Gastrocnemius medialis (tissue), 4 donors: ENCODE measurements at places on chromosomes 5 and 9. TPM values are rescaled to one million over a fixed set of nuclear protein-coding genes. Genes with fewer than 3 reads are reported as not detected.

SH3GL2 gene
- total RNA-seq, result not detected

IFNA13 gene
- not detected for total RNA-seq

SHOC1 gene
- total RNA-seq, result not detected

FLT4 gene
- 4.7 TPM for total RNA-seq

SHC3 gene
- total RNA-seq, result 0.29 TPM

CORO2A gene
- total RNA-seq, result 0.29 TPM

GADD45G gene
- 84.6 TPM for total RNA-seq

C9 gene
- total RNA-seq, result not detected

PDZD2 gene
- total RNA-seq, result 5.3 TPM

DNLZ gene
- 50.8 TPM for total RNA-seq

CKS2 gene
- total RNA-seq, result 6.9 TPM

CCIN gene
- total RNA-seq, result not detected

DNA sequence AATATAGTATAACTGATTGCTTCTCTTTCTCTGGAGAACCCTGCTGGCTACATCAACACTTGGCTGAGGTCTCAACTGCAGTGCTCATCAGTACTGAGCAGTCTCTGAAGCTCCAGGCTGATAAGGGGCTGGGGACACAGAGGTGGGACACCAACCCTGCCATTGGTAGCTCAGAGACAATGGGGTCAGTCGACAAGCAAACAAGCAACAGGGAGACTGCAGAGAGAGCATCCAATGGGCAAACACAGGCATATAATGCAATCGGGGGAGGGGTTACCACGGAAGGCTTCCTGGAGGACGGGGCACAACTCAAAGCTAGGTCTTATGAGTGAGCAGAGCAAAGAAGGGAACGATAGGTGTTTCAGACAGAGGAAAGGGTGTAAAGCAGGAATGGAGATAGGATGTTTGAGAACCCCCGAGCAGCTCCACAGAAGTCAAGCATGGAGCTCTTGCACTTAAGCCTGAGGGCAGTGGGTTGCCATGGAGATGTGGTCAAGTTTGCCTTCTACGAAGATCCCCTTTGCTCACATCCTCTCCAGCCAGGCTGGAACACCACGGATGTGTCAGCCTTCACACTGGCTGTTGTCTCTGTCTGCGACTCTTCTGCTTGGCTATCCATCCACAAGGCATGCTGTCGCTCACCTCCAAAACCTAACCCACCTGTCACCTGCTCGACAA lies 21.5 kb upstream of the AKNA start:
- no peak for DNase-seq

GRCh38 chr5:112848116-112848811 lies 12.8 kb upstream of the SRP19 start:
- DNase-seq, result no peak

- DNase-seq, result no peak
Observed at GRCh38 chr5:16983022-16983639, 47.0 kb upstream of the MYO10 start.

DNA sequence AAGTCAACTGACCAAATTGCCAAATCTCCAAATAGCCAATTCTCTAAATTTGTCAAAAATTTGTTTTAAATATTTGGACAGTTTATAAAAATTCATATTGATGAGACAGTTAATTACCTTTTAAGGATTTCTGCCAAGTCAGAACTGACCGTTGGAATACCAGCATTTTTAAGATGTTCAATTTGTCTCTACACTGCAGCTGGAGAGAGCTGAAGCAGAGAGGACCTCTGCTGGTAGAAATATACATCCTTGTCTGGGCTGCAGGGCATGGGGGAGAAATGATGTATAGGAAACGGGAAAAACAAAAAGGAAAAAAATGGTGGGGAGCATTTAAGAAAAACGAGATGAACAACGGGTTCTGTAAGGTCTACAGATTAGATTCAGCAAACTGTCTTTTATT lies 16.8 kb downstream of the NR6A1 start:
- no peak for DNase-seq

- DNase-seq, result no peak
Observed at GRCh38 chr5:77367741-77368140, 124.4 kb downstream of the WDR41 start.

GRCh38 chr5:40066616-40067015 lies 613.1 kb upstream of the PTGER4 start:
- DNase-seq, result no peak

GRCh38 chr9:21744320-21744719 lies 58.1 kb upstream of the MTAP start:
- DNase-seq, result no peak

DNA sequence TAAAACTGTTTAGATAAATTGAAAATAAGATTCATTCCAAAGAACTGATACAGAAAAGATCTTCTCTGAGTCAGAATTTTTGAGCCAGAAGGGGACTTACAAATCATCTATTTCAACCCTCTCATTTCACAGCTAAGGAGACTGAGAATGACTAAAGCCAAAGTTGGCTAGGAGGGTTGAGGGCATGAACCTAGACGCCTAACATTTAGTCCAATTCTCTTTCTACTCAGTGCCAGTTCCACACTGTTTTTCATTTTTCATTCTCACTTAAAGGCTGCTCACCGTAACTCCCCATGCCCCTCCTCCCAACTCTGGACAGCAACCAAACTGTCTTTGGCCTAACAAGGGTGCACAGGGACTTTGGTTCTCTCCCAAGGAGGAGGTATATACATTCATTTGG lies 364.0 kb downstream of the NDUFS4 start:
- DNase-seq, result no peak

GRCh38 chr5:1336749-1337488 lies 8.0 kb downstream of the CLPTM1L start:
- DNase-seq, result no peak

DNA sequence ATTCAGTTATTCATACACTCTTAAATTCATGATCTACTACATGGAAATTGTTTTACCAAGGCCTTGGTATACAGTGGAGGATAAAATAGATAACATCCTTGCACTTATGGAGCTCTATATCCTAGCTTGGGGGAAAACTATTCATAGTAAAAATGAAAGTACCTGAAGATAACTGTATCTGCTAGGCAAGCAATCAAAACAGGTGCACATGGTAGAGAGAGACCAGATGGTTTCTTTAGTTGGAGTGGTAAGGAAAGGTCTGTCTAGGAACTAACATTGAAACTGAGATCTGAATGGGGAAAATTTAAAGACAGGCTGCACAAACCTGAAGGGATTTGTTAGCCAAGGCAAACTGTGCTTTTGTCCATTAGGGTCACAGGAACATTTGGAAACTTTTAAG lies 11.1 kb upstream of the SLCO4C1 start:
- no peak for DNase-seq

DNA sequence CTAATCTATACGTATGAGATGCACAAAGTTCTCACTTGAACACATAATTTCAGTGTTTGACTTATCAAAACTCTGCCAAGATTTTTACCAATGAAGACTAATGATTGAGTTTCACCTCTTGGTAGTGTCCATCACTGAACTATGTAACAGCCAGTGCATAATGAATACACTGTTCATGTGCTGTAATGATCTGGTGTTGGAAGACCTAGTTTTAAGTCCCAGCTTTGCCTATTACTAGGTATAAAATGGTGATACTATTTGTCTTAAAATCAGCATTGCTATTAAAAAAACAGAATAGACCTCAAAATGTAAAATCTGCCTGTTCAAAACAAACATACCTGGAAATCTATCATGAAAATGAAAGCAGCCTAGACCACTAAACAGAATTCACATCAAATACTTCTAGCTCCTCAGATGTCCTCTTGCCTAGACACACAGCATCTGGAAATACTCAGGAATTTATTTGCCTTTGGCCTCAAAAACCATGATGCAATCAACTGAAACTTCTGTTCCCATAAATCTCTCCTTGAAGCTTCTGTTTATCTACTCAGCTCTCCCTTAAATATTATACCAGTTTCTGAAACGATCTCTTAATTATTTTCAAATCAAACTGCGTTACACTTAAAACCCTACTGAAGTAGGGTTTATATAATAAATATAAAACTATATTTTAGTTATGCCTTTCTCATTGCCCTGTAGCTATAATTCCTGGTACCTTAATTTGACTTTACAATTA lies 38.1 kb downstream of the MRPS27 start:
- DNase-seq, result no peak

DNA sequence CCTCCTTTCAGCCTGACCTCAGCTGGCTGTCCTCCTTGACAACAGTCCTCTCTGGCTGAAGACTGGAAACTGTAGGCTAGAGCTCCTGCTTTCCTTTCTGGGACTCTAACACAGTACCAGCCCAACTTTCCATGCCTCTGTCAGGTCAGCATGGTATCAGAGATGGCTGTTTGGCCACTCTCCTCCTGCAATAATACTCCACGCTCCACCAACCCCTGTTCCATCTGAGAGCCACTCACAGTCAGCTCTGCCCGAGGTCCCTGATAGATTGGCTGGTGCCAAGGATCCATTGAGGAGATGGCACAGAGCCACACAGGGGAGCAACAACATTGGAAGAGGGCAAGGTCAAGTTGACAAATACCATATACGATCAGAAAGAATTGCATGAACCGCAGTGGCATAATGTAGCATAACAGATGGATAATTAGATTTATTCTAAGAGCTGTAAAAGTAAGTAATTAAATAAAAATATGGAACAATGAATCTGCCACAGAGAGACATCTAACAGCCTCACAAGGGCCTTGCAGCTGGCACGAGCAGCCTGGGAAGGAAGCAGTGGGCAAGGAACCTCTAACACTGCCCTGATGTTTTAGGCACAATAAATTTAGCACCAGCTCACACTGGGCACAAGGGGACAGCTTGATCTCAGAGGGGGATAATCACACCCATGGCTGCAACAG lies 94.3 kb upstream of the LRRTM2 start:
- no peak for DNase-seq

DNA sequence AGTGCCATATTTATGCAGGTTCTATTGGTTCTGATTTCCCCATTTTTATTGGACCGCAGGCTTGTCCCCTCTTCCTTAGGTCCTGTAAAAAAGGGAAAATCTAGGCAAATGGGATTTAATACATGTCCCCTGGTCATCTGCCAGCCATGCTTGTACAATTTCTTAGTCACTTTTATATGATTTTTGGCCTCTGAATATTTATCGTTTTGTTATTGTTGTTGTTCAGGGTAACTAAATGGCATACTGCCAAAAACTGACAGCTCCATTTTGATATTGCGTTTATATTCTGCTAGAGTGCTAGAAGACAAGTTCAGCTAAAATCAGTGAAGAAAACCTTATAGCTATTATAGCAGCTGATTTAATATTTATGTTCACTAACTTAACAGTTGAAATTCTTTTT lies 770.2 kb upstream of the FAM174A start:
- no peak for DNase-seq

DNA sequence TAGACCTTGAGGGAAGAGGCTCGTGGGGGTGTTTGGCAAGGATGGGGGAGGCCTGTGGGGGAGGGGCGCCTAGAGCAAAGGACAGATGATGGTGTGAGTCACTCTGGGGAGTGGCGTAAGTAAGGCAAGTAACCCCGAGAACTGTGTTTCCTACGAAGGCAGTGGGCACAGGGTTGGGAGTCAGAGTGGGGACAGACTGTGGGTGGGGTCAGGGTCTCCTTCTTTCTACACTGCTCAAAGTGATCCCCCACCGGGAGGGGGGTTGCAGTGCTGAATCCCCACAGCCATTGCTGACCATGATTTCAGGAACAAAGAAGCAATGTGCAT lies 136.8 kb downstream of the TENT4A start:
- DNase-seq, result no peak

- no peak for DNase-seq
Observed at GRCh38 chr5:318341-318897, 3.1 kb upstream of the AHRR start.

DNA sequence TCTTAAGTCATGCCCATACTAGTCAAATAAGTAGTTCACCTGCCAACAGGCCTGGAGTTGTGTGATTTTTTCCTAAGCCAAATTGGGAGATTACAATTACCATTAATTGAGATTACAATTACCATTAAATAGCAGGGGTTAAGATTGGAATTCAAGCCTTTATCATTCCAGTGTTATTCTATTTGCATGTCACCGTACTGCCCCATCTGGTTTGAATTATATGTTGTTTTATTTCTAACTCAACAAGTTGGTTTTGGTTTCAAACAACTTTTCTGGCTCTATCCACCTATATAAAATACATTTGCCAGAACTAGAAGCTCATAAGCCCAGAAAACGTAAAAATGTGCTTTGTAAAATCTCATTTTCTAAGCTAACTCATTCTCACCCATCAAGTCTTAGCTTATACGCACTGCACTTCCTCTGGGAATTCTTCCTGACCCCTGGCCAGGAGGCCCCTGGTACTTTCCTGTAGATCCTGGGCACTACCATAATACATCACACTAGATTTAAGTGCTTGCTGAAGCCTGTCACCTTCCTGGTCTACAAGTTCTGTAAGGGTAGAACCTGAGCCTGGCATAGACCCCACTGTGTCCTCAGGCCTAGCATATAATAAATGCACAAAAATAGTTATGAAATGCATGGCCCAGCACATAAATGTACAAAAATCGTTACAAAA lies 242.0 kb upstream of the TRPM3 start:
- DNase-seq, result no peak

DNA sequence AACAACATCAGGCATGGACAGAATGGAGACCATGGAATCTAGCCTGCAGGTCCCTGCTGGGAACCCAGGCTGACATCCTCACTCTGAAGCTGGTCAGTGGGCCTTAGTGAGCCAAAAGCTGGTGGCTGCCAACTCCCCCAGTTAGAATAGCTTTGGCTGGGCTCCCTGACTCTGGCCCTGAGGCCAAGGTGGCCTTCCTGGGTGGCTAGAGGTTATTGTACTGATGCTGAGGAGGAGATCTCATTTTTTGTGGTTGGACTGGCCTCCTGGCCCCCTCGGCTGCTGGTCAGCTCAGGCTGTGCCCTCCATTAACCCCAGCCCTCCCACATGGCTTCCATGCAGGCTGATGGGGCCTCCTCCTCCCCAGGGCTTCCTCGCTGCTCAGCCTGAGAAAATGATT lies 101.2 kb upstream of the PANK3 start:
- no peak for DNase-seq

DNA sequence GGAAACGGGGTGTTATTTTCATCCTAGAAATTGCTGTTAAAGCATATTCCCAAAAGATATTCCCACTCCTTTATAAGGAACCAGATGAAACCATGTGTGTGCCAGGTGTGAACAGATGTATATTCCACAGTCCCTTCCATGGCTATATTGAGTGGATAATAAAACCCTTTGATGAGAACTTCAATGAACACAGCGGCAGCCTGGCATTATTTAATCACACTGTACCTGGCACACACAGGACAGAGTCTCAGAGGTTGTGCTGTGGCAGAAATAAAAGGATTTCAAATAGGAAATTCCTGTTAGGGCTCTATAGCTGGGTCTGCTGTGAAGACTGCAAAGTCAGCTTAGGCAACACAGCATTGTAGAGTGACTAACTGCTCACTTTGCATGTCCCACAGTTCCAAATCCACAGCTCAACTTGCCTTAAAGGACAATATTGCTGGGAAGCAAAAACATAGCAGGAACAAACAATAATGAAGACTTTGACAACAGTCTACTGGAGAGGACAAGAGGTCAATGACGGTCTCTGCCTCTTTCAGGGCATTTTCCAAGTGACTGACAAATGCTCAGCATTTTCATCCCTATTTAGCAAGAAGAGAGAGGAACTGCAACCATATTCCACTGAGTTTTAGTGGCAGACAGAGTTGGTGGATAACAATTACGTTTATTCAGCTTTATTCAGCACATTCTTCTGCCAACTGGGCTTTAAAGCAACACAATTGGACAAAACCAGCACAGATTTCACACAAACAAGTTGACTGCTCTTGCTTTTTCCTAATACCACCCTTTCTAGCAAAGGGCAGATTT lies 255.7 kb upstream of the RGMB start:
- DNase-seq, result no peak
